ENCODE measurements at places on chromosomes 3 and 15.

GRCh38 chr3:160027541-160028195 is 39.0 kb downstream of the IL12A start:
- no peak for DNase-seq

DNA sequence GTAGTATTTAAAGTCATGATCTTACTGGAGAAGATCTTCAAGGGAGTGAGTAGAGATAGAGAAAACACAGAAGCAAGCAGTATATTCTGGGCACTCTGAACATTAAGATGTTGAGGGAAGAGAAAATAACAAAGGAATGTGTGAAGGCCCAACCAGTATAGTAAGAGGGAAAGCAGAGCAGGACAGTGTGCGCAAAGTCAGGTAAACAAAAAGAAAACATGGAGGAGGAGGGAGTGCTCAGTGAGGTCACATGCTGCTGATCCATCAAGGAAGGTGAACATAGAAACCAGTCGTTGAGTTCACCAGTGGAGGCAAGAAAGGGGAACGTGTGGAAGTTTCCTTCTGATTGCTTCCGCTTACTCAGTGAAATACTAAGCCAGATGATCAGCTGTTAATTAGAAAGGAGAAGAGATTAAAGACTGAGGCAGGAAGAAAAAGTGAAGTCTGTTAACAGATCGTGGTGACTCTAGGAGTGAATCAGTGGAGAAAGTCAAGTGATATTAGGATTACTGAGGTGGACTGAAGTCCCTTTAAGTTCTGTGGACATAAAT is 47.2 kb downstream of the OPA1 start:
- DNase-seq, result no peak

DNA sequence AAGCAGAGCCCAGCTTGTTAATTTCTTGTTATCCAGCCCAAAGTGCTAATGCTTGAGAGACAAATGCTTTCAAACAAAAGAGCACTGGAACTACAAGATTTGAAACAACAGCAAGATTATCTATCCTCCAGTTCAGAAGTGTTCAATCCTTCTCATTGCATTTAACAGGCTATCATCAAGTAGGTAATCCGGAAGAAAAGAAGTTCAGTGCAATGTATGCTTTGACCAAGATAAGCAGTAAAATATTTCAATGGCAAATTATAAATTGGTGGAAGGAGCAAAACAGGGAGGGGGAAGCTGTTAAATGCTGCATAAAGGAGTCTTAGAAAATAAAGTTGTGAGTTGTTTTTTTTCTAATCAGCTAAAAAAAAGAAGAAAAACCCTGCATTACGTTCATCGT is 8.8 kb downstream of the LRIG1 start:
- DNase-seq, result no peak

GRCh38 chr15:68706931-68707330 is 113.8 kb downstream of the ANP32A start:
- no peak for DNase-seq

- DNase-seq, result no peak
These were observed 74.9 kb upstream of the NSMCE3 start for GRCh38 chr15:29344474-29344873.

DNA sequence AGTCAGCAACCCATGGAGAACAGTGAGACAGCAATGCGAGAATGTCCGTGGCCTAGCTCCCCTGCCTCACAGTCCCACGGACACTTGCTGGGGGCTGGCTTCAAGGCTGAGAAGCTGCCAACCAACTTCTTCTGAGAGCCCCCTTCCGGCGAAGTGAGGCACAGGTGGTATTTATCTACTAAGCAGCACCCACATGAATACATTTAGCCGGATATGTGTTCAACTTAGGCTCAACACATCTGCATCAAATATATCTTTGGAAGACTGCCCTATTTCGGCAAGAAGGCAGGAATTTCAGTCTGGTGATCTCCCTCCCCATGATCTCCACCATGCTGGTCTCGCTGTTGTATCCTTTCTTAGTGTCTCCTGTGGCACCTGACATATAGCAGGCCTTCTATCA is 340.9 kb upstream of the NR2E3 start:
- no peak for DNase-seq

DNA sequence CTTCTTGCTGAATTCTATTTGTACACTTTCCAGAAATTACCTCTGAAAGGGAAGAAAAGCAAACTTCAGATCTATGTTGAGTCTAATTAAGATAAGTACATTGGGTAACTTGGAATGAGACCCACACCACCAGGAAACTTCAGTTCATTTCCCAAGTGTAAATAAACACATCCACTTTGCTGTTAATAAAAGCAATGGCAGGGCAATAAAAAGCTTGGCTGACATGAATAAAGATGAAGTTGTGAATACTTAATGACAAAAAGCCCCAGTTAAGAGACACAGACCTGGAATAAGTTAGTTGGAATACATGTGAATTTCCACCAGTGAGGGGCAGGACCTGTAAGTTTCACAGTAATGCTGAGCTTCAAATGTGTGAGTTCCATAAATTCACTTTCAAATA is 83.3 kb downstream of the MEX3B start:
- DNase-seq, result no peak

GRCh38 chr3:114057011-114057347 is 442 bp downstream of the QTRT2 start:
- DNase-seq, result no peak

- DNase-seq, result no peak
These were observed 42.9 kb downstream of the GALK2 start for GRCh38 chr15:49212897-49213296.

GRCh38 chr15:101162701-101163483 is 89.0 kb downstream of the CHSY1 start:
- no peak for DNase-seq

GRCh38 chr3:186526256-186526606 is 17.9 kb downstream of the CRYGS start:
- peak; percentile 29 for DNase-seq

- DNase-seq, result no peak
These were observed 15.4 kb downstream of the SLC22A14 start for GRCh38 chr3:38297537-38297936.

GRCh38 chr15:101275018-101275417 is 2.3 kb downstream of the SELENOS start:
- DNase-seq, result no peak

GRCh38 chr15:68481321-68481720 is 49.4 kb upstream of the ITGA11 start:
- DNase-seq, result no peak

- DNase-seq, result no peak
These were observed 7.7 kb downstream of the CRABP1 start for GRCh38 chr15:78347586-78348543.

- DNase-seq, result no peak
These were observed 93.8 kb upstream of the KBTBD8 start for GRCh38 chr3:66904336-66904735.

- no peak for DNase-seq
These were observed 49.5 kb downstream of the ZPLD1 start for GRCh38 chr3:102484363-102484762.

DNA sequence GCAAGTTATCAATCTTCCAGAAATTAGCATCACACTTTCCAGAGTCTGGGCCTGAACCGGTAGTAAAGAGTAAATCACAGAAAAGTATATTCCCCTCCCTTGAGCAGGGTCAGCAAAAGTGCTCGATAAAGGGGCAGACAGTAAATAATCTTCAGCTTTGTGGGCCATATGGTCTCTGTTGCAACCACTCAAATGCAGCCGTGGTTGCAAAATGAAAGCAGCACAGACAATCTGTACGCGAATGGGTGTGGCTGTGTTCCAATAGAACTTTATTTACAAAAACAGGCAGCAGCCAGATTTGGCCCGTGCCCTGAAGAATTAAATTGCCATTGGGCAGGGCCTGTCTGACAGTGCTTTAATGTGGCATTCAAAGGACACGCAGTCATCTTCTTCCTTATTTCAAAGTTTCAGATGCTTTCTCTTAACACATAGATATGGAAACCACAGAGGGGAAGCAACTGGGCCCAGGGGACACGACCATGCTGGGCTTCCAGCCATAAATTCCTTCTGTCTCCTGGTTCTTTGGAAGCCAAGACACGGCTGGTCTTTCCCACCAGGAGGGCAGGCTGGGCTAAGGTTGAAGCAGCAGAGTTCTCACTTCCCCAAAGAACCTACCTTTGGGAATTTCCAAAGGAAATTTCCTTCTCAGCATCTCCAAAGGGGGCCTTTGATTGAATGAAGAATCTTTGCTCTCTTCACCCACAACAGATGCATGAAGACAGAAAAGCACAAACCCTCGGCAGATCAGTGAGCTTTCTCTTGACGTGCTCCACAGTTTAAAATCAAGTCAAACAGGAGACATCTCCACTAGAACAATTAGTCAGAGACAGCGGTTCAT is 489.8 kb upstream of the PROK2 start:
- DNase-seq, result peak; percentile 36

DNA sequence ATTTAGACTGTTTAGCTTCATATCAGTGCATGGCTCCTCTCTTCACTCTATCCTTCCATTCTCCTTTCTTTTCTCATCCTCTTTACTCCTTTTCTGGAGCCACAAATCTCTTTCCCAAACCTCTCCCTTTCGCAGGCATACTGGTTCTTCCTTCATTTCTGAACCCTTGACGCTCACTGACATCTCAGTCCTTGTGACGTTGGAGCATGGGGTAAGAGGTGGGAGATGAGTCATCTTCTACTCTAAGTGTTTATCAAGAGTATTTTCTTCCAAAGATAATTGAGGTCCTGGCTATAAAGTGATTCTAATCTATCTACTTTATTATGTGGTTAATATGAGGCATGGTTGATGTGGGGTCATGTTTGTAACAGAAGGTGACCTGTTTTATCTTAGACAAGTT is 414.2 kb downstream of the AGBL1 start:
- no peak for DNase-seq

GRCh38 chr3:37826502-37826901 is 35.2 kb upstream of the CTDSPL start:
- no peak for DNase-seq

- DNase-seq, result no peak
These were observed 21.4 kb upstream of the IGDCC3 start for GRCh38 chr15:65399001-65399706.

DNA sequence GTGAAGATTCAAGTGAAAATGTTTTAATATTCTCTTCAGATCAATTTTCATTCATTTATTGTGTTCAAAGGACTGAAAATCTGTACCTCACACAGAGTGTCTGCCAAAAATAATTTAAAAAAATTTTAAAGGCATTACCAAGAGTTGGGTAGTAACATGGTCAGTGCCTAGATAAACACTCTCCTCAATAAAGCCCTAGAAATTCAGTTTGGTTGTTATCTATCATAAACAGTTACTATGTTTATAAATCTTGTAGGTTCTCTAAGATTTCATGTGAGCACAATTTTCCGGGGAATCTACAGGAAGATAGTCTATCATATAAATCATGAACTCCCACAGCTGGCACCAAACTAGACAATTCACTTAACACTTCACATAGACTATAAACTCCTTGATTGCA is 128.6 kb downstream of the GSK3B start:
- no peak for DNase-seq

GRCh38 chr3:179463319-179463718 is 12.0 kb upstream of the GNB4 start:
- DNase-seq, result no peak

GRCh38 chr15:25810631-25811091 is 52.5 kb downstream of the ATP10A start:
- DNase-seq, result peak; percentile 50

DNA sequence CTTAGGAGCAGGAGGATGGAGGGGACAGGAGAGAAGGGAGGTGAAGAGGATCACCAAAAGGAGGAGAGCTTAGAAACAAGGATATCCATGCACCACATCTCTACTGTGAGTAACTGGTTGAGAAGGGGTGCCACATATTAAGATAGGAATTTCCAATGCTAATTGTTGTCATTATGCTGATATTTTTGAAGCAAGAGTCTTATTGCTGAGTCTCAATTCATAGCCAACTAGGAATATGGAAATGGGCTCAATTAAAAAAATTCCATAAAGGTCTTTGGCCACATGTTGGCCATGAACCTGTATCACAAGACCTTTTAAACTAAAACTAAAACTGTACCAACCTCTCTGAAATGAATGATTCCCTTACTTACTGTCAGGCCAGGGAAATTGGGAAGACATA is 642.6 kb downstream of the MAGI1 start:
- DNase-seq, result no peak

- DNase-seq, result no peak
These were observed 66.7 kb upstream of the TNIK start for GRCh38 chr3:171526869-171527268.

DNA sequence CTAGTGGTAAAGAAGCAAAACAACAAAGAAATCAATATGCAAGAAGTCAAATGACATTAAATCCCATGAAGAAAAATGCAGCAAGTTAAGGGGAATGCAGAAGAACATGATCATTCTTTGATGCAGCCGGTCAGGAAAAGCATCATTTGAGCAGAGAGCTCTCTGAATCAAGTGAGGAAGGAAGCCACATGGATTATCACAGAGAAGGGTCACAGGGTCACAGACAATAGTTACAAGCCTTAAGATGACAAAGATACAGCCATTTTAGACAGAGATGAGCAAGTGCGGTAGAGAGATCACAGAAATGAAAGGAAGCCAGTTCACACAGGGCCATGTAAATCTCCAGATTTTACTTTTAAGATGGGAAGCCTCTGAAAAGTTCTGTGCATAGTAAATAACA is 43.9 kb downstream of the UBE3A start:
- DNase-seq, result no peak

- no peak for DNase-seq
These were observed 39.8 kb upstream of the SGO1 start for GRCh38 chr3:20225769-20226168.

GRCh38 chr3:194134231-194134756 is 1.7 kb upstream of the HES1 start:
- no peak for DNase-seq

DNA sequence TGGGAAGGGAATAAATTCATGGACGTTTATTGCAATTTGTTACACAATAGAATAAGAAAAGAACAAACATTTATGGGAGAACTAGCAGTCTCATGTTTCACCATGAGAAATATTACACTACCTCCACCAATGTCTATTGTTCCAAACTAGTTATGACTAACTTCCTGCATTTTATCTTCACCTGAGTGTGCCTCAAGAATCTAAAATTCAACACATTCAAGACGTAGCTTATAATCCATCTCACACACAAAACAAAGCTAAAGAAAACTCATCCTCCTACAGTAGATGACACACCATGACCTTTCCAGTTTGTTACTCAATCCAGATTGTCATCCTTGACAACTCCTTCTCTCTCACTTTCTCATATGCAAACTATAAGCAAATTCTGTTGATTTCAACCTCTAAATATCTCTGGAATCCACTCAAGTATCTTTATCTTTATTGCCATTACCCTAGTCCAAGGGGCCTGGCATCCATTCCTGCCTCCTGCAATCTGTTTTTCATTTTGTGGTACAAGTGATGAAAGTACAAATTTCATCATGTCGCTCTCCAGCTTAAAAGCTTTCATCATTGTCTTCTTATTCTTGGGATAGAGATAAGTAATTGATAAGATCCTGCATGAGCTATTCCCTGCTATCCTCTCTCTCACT is 229.9 kb downstream of the NR2F2 start:
- no peak for DNase-seq

- peak; percentile 91 for DNase-seq
These were observed 9.1 kb upstream of the LEKR1 start for GRCh38 chr3:156816794-156817645.

- DNase-seq, result no peak
These were observed 81.1 kb downstream of the BTD start for GRCh38 chr3:15682561-15683185.

- DNase-seq, result no peak
These were observed 246.5 kb downstream of the ULK4 start for GRCh38 chr3:41715376-41715775.
